Retina (tissue), 1 donor: ENCODE measurements at places on chromosomes 6 and 20.

DNA sequence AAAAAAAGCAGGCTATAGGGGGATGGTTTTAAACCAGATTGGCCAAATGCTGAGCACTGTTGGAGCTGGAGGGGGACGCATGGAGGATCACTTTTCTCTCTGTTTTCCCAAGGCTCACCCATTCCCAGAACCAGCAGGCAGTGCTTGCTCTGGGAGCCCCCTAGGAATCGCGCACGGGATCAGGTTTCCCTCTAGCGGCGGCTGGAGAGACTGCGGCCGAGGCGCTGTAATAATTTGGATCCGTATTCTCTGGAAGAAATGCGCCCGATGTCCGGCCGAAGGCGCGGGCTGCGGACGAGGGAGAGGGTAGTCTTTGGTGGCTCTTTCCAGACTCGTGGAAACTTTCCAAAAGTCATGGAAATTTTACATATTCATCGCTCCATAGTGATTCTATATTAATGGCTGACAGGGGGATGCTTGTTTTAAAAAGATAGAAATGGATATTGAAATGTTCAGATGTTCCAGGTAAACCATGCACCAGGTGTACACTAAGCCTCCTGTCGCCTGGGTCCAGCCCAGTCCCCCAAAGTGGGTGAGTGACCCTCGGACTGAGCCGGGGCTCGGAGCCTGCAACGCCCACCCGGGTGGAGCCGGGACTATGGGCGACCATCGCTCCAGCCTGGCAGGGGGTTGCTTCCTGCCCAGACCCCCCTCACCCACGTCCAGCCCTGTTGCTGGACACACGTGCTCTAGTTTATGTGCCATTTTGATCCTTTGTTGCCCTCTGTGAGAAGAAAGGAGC, 78.7 kb upstream of the PHACTR3 start:
- DNase-seq, result peak; percentile 89

DNA sequence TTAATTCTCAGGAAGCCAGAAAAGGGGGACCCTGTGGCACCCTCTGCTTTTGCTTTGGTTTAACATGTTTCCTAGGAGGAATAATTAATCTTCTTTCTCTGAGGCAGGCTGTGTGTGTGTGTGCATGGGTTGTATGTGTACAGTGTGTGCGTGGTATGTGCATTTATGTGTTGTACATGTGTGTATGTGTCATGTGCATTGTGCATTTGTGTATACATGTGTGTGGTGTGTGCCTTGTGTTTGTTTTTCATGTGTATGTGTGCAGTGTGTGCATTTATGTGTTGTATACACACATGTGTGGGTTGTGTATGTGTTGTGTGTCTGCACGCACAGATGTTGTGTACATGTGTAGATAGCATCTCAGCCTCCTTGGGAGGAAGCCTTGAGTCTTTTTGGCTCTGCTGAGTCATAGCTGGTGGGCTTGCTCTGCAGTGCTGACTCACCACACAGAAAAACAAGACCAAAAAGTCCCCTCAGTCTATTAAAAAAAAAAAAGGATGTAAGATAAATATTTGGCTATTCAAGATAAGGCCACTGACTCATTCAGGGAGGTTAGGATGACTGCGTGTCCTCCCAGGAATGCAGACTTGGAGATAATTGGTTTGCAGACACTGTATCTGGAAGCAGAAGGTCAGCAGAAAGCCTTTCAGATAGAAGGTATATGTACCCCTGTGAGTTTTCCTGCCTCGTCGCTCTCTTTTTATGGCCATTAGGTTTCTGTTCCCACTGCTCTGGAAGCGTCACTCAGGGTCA, 58.6 kb downstream of the SYNJ2 start:
- DNase-seq, result no peak

GRCh38 chr6:1386038-1386709, 3.2 kb upstream of the FOXF2 start:
- DNase-seq, result no peak

DNA sequence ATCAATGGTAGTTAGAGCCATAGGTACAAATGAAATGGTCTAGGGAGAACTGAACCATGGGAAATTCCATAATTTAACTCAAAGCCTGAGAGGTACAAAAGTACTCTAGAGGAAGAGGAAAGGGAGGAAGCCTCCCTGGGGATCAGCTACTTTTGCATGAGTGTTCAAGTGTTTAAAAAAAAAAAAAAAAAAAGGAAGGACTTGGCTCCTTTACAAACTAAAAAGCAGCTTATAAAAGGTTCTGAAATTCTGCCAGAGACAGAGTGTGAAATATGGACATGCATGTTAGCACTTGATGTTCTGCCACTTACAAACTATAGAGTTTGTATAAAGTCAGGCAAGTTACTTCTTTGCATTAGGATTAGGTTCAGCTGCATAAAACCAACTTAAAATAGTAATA, 290.0 kb downstream of the TBC1D7 start:
- DNase-seq, result no peak

GRCh38 chr6:83847179-83847578, 6.0 kb upstream of the RIPPLY2 start:
- DNase-seq, result no peak

- DNase-seq, result no peak
These were observed 135.1 kb upstream of the ENPP5 start for GRCh38 chr6:46305833-46306232.

GRCh38 chr6:123913863-123914262, 110.2 kb downstream of the NKAIN2 start:
- DNase-seq, result no peak

DNA sequence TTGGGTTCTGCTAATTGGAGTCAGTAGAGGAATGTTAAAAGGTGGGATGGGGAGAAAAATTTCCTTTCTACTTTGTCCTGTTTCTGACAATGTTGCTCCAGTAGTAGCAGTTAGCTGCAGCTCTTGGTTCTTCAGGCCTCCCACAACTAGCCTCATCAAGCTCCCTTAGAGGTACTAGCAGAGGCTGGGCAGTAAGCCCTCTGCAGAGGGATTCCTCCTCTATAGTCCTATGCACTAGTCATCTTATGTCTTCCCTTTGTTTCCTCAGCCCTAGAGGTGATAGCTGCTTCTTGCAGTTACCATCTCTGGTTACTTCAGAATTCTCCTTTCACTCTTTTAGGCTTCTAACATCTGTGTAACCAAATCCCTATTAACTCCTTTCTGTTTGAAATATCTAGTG, 99.8 kb downstream of the FILIP1 start:
- no peak for DNase-seq

GRCh38 chr6:67870321-67870720, 764.8 kb upstream of the ADGRB3 start:
- DNase-seq, result no peak

DNA sequence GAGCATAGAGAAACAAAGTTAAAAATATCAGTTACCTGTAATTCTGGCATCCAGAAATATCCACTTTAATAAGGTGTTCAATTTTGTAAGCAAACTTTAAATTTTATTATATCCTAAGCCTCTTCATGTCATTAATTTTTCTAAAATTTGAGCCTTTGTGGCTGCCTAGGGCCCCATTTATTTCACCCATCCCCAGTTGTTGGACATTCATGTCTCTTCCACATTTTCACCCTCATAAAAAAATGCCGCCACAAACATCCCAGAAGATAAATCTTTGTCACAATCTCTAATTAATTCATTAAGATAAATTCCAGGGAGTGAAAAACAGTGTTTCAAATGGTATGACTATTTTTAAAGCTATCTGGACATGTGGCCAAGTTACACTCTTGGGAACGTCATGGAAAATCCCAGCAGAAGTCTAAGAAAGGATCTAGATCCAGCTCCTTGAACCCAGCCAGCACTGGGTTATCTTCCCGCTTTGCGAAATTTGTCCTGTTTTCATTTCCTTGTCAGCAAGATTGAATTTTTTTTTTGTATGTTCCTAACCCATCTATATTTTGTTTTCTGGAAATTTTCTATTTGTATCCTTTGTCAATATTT, 97.2 kb downstream of the TMEM242 start:
- DNase-seq, result no peak

GRCh38 chr20:24745206-24745605, 203.9 kb upstream of the CST7 start:
- no peak for DNase-seq

GRCh38 chr6:17998003-17998402, 10.6 kb upstream of the KIF13A start:
- no peak for DNase-seq

GRCh38 chr6:147829835-147830234, 321.3 kb downstream of the SAMD5 start:
- DNase-seq, result no peak

DNA sequence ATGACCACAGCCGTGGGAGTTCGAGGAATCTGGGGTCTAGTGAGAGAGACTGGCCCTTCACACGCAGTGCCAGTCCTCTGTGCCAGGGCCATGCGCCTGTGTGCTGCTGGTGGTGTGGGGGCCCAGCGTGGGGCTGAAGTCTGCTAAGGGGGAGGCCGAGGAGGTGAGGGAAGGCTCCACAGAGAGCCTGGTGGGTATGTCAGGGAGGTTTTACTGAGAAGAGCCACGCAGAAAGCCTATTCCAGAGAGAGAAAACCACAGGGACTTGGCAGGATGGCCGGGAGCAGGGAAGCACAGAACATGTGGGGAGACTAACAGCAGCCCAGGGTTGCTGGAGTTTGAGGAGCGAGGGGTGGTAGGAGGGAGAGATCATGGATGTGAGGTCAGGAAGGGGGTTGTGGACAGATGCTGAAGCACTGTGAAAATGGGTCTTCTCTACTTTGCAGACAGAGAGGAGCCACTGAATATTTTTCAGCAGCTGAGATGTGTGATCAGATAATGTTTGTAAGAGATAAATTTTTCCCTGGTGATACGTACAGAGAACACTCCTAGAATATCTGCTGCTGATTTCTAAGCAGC, 35.3 kb downstream of the DUSP22 start:
- DNase-seq, result no peak

DNA sequence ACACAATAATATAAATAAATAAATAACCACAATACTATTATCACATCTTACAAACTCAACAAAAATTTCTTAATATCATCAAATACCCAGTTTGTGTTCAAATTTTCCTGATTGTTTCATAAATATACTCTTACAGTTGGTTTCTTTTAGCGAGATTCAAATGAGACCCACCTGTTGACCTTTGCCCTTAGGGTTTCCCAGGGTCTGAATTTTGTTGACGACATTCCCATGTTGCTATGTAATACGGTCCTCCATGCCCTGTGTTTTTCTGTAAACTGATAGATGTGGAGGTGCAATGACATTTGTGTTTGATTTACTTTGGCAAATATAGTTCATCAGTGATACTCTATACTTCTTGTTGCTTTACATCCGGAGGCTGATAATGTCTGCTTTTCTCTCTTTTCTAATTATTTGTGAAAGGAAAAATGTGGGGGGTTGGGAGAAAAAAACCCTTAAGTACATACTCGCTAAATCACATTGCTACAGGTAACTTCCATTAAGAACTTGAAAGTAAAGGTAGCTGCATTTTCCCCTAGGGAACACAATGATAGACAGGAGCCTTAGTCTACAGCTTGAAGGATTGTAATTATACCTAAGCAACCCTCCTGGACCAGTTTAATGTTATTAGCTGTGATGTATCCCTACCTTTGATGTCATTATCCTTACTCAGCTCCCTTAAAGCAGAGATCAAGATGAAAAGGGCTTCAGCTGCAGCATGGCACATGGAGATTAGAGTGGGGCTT, 6.6 kb downstream of the MOG start:
- no peak for DNase-seq

DNA sequence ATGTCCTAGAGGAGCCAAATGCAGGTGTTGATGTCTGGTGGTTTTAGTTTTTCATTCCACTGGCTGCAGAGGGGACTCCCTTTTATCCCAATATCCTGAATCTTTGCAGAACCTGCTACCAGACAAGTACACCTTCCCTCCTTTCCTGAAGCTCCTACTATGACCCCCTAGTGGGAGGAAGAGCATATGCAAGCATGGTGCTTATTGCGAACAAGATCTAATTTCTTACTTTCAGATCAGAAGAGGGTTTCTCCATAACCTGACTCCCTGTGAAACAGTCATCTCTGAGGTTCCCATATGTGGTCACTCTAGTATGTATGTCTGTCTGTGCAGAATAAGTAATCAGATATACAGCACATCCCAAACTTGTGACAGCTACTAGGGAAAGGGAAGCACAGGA, 277.2 kb downstream of the ARHGAP18 start:
- no peak for DNase-seq

DNA sequence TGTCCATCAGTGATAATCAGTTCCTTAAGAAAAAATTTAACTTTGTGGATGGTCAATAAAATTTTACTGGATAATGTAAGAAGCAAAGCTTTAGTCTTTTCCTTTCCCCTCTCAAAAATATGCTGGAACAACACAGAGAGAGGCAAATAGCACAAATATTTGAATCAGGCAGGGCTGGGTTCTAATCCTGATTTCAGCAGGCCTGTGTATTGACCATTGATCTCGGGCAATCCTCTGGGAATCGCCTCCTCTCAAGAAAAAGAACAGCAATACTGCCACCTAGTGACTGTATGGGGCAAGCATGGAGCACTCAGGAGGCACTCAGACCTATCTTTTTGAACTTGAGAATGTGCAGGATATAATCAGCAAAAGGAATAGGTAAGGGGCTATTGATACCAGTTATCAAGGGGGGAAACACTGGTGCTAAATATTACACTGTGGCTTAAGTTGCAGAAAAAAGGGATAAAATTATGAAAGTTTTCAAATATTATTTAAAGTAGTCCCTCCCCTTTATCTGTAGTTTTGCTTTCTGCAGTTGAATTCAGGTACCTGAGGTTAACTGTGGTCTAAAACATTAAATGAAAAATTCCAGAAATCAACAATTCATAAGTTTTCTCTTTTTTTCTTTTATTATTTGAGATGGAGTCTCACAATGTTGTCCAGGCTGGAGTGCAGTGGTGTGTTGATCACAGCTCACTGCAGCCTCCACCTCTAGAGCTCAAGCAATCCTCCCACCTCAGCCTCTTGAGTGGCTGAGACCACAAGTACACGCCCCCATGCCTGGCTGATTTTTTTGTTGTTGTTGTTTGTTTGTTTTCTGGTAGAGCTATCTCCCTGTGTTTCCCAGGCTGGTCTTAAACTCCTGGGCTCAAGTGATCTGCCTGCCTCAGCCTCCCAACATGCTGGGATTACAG, 91.8 kb upstream of the NHSL1 start:
- DNase-seq, result peak; percentile 64

- no peak for DNase-seq
These were observed 134.0 kb upstream of the GRIK2 start for GRCh38 chr6:101259505-101259904.

- no peak for DNase-seq
These were observed 6.6 kb downstream of the SLC22A1 start for GRCh38 chr6:160128125-160128683.

GRCh38 chr6:68546620-68547019, 88.5 kb upstream of the ADGRB3 start:
- no peak for DNase-seq
